ENCODE measurements at places on chromosomes 2 and 18. TPM values are rescaled to one million over a fixed set of nuclear protein-coding genes. Genes with fewer than 3 reads are reported as not detected.
A peak's percentile ranks its signal among the peaks of the same experiment; 100 is the strongest.

The RFTN2 gene
- total RNA-seq, result not detected

- DNase-seq, result no peak
Measured at GRCh38 chr2:8923183-8923582, 80.3 kb downstream of the MBOAT2 start.

DNA sequence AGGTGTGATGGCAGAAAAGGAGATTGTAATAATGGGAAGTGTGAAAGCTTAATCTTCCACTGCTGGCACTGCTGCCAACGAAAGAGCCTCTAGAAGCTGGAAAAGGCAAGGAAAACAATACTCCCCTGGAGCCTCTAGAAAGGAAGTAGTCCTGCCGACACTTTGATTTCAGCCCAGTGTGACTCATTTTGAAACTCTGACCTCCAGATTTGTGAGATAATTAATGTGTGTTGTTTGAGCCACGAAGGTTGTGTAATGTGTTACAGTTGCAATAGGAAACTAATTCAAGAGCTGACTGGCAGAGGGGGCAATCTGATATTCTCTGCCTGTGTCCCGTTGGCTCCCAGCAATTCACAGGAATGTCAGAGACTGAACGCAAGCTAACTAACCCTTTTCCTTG, 219.2 kb upstream of the UBE2E3 start:
- no peak for DNase-seq

- DNase-seq, result no peak
Measured at GRCh38 chr18:48827291-48828193, 123.2 kb downstream of the SMAD7 start.

DNA sequence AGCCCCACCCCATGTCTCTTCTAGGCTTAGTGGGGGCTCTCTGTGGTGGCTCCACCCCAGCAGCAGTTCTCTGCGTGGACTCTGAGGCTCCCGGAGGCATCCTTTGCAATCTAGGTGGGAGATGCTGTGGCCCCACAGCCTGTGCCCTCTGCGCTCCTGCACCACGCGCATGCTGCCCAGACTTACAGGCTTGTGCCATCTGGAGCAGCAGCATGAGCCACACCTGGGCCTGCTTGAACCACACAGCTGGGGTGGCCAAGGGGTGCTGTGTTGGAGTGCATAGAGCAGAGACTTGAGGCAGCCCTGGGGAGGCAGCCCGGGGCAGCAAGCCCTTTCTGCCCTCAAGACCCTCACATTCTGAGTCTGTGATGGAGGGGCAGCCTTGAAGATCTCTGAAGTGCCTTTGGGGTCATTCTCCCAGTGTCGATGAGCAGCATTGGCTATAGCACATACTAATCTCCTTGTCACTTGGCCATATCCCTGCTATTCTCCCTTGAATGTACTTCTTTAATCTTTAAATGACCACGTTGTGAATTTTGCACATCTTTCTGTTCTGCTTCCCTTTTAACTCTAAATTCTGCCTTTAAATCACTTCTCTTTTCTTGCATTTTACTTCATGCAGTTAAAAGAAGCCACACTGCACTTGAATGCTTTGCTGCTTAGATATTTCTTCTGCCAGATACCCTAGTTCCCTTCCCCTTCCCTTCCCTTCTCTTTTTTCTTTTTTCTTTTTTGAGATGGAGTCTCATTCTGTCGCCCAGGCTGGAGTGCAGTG, 62.4 kb downstream of the NCAPH start:
- DNase-seq, result no peak

- no peak for DNase-seq
Measured at GRCh38 chr2:149446748-149447147, 116.4 kb downstream of the LYPD6 start.

DNA sequence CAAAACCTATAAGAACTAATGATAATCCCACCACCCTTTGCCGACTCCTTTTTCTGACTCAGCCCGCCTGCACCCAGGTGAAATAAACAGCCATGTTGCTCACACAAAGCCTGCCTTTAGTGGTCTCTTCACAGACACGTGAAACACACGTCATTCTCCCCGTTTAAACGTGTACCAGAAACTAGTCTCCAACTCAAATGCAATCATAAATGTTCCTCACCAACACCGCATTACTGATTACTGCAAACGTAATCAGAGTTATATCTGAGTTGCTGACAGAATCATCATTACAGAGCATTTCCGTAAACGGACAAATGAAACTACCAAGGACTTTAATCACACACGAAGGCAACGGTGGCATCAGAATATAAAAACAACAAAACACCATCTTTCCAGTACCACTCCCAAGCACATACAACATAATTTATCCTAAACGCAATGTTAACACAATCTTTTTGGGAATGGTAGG, 1.9 kb downstream of the CLK1 start:
- peak; percentile 89 for DNase-seq

The DPP4 gene
- 65.4 TPM for total RNA-seq

DNA sequence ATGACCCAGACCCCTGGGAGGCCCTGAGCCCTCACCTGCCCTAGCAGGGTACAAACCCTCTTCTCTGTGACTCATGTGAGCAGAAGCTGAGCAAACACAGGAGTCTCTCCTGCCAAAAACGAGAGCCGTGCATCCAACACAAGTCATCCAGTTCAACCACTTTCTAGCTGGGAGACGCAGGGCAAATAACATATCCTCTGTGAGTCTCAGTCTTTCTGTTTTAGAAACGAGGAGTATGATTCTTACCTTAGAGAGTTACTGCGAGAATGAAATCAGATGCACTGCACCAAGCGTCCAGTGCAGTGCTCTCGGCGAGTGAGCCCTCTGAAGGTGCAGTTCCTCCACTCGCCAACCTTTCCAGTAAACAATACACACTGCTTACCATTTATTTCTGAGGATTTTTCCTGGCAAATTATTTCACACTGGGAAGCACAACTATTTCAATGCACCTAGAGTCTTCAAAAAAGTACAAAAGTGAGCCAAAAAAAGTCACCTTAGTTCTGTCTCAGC, 331.8 kb upstream of the MYT1L start:
- no peak for DNase-seq

DNA sequence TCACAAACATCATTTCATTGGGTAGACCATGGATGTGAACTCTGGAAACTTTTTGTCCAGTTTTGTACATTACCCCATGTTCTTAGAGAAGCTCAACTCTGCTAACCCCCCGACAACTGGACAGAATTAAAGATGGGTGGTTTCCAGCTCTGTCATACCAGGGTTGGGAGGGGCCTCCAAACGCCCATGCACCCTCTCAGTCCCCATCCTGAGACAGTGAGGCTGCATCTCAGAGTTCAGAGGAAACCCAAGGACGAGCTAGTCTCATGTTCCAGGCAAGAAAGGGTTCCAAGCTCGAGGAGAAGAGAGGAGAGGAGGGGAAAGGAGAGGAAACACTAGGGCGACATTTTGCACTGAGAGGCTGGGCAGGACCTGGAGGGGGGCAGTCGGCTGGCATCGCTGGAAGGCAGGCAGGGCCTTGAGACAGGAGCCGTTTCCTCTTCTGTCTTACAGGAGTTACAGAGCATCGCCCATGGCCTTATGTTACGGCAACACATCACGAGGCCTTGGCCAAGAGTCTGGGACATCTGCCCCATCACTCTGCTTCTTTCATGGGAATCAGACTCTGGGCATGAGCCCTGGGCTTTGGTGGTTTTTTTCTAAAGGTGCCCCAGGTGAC, 16.4 kb downstream of the MAL start:
- no peak for DNase-seq

DNA sequence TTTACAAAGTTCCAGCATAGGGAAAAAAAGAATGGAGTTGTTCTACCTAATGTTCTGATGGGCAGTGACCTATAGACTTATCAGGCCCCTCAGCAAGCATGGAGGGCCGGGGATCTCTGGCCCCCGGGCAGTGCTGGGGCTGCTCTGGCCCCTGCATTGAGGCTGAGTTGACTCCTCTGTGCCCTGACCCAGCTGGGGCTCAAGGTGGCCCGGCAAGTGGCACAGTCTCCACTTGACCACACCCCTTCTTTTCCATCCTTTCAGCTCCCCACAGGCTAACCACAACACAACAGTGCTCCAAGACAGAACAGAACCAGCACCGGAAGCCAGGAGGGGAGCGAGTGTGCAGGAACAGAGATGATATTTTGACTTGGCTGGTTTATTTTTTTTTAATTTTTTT, 19.9 kb downstream of the TOGARAM2 start:
- no peak for DNase-seq

- no peak for DNase-seq
Measured at GRCh38 chr2:150630587-150631235, 143.2 kb upstream of the RND3 start.

DNA sequence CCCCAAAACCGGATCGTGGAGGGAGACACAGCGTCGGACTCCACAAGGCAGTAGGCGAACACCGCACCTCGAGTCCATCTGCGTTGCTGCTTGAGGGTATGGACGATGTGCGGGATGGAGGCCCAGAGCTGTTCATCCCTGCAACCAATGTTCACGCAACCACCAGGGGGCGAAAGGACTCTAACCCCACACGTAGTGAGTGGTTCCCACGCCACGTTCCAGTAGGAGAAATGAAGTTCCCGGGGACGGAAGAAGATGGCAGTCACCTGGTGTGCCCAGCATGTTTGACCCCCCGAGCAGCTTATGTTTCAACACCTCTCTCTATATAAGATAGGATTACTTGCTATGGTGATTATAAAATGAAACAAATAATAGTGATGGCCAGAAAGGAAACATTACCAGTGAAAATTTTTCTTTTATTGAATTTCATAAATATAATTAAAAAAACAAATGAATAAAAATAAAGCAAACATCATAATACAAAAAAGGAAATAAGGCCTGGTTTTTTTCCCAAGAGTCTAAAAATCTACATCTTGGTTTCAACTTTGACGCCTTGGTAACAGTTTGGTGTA, 184.3 kb downstream of the SH3BP4 start:
- peak; percentile 79 for DNase-seq

DNA sequence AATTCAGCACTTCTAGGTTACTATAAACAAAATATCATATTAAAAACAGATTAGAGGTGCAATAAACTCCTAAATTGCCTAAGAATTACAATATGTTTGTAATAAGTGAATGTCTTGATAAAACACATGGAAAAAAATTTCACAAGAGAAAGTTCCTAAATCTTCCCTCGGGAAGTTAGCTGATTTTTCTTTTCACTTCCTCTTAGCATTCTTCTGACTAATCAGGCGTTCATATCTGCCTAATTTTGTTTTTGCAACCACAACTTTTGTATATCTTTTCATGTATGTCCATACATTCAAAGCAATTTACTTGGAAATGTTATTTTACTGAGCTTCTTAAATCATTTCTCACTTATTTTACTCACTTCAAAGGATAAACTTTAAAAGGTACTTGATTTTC, 88.5 kb downstream of the RTTN start:
- DNase-seq, result no peak

DNA sequence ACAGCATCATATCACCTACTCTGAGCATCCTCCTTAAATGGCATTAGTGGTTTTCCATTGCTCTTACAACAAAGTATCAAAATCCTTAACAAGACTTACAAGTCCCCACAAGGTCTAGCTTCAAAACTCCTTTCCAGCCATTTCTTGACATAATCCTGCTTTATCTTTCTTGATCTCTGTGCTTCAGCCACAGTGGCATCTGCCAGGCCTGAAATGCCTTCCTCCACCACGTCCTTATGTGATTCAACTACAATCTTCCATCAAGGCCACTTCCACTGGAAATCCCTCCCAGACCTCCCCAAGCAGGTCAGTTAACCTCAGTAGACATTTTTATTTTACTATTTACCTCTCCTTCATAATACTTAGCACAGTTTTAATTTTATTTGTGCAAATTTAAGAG, 83.8 kb upstream of the CCDC150 start:
- peak; percentile 46 for DNase-seq

DNA sequence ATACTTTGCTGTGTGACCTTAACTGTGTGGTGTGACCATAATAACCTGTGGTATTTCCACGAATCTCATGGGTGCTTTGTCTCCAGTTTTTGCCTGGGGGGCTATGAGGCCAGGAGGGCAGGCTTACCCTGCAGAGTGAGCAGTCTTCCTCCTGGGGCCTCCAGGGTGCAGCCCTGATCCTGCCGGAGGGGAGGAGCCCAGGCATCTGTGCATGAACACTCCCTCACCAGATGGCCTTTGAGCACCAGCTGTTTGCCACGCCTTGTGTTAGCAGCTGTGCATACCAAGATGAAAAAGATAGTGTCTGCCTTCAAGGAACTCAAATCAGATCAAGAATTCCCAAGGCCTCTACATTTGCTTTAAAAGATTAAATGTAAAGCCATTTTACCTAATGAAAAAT, 75.0 kb upstream of the RBM44 start:
- DNase-seq, result no peak

- DNase-seq, result no peak
Measured at GRCh38 chr2:216130346-216130971, 21.3 kb downstream of the XRCC5 start.

DNA sequence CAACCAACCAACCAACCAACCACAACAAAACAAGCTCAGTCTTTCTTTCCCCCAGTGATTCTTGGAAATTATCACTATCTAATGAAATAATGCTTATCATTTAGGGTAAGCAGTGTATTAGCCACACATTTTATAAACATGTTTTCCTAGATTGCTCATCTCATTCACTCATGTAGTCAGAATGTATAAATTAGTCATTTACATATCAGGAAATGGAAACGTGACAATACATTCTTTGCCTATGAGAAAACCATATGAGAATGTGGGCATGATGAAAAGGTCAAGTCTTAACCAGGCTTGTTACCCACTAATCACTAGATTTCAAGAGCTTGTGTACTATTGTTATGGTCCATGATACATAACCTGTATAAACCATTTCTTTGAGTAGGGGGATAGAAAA, 1583.4 kb upstream of the PIK3C3 start:
- no peak for DNase-seq

GRCh38 chr18:58870621-58871020, 5.9 kb downstream of the ZNF532 start:
- no peak for DNase-seq

- no peak for DNase-seq
Measured at GRCh38 chr2:13252615-13253014, 535.9 kb downstream of the TRIB2 start.

The NDUFS1 gene
- total RNA-seq, result 81.5 TPM

The CREG2 gene
- not detected for total RNA-seq

The TAF4B gene
- total RNA-seq, result 17.8 TPM

- no peak for DNase-seq
Measured at GRCh38 chr2:223262946-223263345, 211.0 kb downstream of the KCNE4 start.

DNA sequence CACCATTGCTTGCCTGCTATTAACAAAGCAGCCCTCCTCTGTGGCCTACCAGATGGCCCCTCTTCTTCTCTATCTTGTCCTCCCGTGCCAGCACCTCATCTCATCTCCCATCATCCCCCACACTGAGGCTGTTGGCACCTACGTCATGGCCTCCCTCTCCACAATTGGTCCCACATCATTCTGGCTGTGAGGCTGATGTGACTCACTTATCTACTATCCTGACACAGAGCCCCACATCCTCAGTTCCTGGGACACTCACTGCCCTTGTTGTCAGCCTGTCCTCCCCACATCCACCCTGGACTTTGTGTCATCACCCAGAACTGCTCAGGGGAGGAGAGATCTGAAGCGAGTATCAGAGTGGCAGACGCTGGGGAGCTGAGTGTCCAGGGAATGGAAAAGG, 102.9 kb downstream of the MRO start:
- no peak for DNase-seq

The SPOPL gene
- 19.6 TPM for total RNA-seq
